ENCODE measurements at places on chromosomes 6 and 20. TPM values are rescaled to one million over a fixed set of nuclear protein-coding genes. Genes with fewer than 3 reads are reported as not detected.

- no peaks in the 10 kb centered on the region for H3K4me1 ChIP-seq
- no peak overlapping the region for H3K4me3 ChIP-seq
- H3K27ac ChIP-seq: no peak overlapping the region
- H3K36me3 ChIP-seq: no peaks in the 10 kb centered on the region
- H3K27me3 ChIP-seq: no peaks in the 10 kb centered on the region
- DNase-seq: peak; percentile 17
Measured at GRCh38 chr6:1004885-1005630, 306.8 kb upstream of the FOXQ1 start.

GRCh38 chr6:7147051-7147671, 39.4 kb downstream of the RREB1 start:
- H3K4me1 ChIP-seq: peaks cover 75% of the 10 kb centered on the region
- no peaks in the 10 kb centered on the region for H3K27me3 ChIP-seq
- no peak for DNase-seq
- H3K4me3 ChIP-seq: no peak overlapping the region

DNA sequence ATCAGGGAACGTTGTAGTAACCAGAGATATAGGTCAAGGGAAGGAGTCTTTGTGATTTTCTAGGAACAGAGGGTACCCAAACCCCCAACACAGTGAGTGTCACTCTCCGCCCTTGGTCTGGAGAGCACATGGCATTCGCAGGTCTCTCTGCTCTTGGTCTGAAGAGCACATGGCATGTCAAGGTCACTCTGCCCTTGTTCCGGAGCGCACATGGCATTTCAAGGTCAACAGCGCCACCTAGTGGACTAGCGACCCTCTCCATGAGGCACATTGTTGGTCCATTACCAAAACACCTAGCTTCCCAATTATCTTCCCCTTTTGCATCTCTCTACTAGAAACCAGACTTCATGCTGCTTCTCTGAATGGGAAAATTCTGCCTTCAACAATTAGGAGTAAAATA, 260.0 kb downstream of the C6orf118 start:
- no peak overlapping the region for H3K27ac ChIP-seq
- no peaks in the 10 kb centered on the region for H3K4me1 ChIP-seq
- H3K4me3 ChIP-seq: no peak overlapping the region

GRCh38 chr6:32082478-32082877, 26.7 kb downstream of the TNXB start:
- no peaks in the 10 kb centered on the region for H3K27me3 ChIP-seq
- peak overlapping the region; percentile 24 for H3K4me3 ChIP-seq
- peaks cover 59% of the 10 kb centered on the region for H3K4me1 ChIP-seq
- peaks cover 11% of the 10 kb centered on the region for H3K36me3 ChIP-seq
- no peak for DNase-seq

- H3K4me3 ChIP-seq: peak overlapping the region; percentile 68
- H3K27ac ChIP-seq: no peak overlapping the region
- H3K36me3 ChIP-seq: no peaks in the 10 kb centered on the region
- peaks cover 97% of the 10 kb centered on the region for H3K27me3 ChIP-seq
- H3K4me1 ChIP-seq: peaks cover 11% of the 10 kb centered on the region
Measured at GRCh38 chr6:46491628-46492547, 639 bp upstream of the RCAN2 start.

DNA sequence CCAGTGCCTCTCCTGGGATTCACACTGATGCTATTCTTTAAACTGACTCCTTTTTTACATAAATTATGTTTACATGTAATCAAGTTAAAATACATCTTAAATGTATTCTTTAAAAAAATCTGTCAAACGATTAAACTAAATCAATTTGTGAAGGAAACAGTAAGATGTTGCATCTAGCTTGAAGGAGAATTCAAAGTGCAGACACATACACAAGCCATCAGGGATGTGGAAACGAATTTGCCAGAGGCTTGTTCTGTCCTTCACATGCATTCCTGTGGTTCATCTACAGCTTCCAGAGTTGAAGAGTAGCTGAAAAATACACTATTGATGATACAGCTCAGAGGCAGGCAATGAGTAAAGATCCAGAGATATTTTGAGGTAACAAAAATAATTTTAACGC, 7.3 kb upstream of the BPIFB3 start:
- peaks cover 6% of the 10 kb centered on the region for H3K36me3 ChIP-seq
- H3K4me1 ChIP-seq: no peaks in the 10 kb centered on the region
- no peak overlapping the region for H3K27ac ChIP-seq
- H3K27me3 ChIP-seq: peaks cover 4% of the 10 kb centered on the region

- peak overlapping the region; percentile 86 for H3K27ac ChIP-seq
- no peaks in the 10 kb centered on the region for H3K27me3 ChIP-seq
- H3K4me1 ChIP-seq: peaks cover 30% of the 10 kb centered on the region
- no peaks in the 10 kb centered on the region for H3K36me3 ChIP-seq
- peak overlapping the region; percentile 7 for H3K4me3 ChIP-seq
- no peak for DNase-seq
Measured at GRCh38 chr6:105810922-105811482, 275.1 kb upstream of the PRDM1 start.

DNA sequence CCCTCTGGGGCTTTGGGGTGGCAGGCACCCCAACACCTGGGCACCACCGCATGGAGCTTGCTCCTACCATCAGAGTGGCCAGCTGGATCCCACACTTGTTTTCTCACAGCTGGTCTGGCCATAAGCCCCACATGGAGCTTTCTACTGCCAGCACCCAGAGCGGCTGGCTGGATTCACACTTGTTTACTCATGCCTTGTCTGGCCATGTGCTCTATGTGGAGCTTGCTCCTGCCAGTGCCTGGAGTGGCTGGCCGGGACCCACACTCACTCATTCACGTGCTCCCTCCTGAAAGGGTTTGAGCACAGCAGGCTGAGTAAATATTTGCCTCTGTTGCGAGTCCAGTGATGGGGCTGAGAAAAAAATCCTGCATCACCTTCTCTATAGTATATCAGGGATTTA, 487.0 kb downstream of the CD109 start:
- H3K36me3 ChIP-seq: no peaks in the 10 kb centered on the region
- no peak overlapping the region for H3K4me3 ChIP-seq
- H3K27me3 ChIP-seq: no peaks in the 10 kb centered on the region
- H3K27ac ChIP-seq: no peak overlapping the region
- no peaks in the 10 kb centered on the region for H3K4me1 ChIP-seq

DNA sequence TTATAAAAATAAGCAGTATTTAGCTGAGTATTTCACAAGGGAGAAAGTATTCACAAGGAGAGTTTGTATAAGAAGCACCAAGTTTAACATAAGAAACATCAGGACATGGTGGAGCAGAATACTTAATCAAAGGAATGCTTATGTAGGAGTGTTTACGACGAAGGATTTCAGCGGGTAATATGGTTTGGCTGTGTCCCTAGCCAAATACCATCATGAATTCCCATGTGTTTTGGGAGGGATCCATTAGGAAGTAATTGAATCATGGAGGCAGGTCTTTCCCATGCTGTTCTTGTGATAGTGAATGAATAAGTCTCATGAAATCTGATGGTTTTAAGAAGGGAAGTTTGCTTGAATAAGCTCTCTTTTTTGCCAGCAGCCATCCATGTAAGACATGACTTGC, 1099.1 kb upstream of the ADGRB3 start:
- H3K36me3 ChIP-seq: no peaks in the 10 kb centered on the region
- no peak overlapping the region for H3K27ac ChIP-seq
- DNase-seq: no peak
- H3K4me1 ChIP-seq: no peaks in the 10 kb centered on the region
- H3K27me3 ChIP-seq: no peaks in the 10 kb centered on the region

DNA sequence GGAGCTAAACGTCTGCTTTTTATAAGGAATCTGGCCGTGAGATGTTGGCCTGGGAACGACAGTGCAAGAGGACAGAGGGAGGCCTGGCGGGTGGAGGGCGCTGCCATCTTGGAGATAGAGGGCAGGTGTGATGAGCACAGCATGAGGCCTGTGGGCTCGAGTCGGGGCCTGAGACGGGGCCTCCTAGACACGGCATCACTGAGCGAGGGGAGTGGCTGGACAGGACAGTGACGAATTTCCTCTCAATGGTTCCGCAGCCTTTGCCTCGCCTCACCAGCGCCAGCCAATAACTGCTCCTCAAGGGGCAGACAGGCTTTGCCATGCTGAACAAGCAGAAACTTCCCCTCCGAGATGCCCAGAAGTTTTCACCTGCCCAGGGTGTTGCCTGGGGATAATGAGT, 376.7 kb downstream of the THBS2 start:
- H3K36me3 ChIP-seq: no peaks in the 10 kb centered on the region
- no peaks in the 10 kb centered on the region for H3K4me1 ChIP-seq
- no peak overlapping the region for H3K27ac ChIP-seq

DNA sequence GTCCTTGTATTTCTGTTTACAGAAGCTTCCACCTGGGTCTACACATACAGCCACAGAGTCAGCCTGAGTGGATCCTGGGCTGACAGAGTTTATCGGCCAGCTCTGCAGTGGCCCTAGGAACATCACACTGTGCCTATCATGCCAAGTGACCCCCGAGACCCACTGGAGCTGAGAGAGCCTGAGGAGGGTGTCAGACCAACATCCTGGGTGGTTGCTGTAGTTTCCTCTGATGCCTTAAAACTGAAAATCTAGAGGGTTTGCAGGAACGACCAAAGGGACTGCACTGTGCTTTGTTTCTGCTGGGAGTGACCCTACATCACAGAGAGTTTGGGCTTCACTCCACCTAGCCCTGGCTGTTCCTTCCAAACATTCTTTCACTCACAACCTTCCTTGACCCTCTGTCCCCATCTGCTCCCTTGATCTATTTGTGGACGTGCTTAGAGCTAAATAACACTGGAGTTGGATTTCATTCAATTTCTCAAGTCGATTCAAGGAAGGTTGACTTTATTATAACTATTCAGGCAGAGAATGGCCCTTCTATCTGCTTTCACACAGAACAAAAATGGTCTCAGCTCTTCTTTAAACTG, 18.1 kb downstream of the MYLK4 start:
- H3K36me3 ChIP-seq: no peaks in the 10 kb centered on the region
- peaks cover 6% of the 10 kb centered on the region for H3K4me1 ChIP-seq
- H3K4me3 ChIP-seq: no peak overlapping the region
- no peak for DNase-seq
- no peak overlapping the region for H3K27ac ChIP-seq

DNA sequence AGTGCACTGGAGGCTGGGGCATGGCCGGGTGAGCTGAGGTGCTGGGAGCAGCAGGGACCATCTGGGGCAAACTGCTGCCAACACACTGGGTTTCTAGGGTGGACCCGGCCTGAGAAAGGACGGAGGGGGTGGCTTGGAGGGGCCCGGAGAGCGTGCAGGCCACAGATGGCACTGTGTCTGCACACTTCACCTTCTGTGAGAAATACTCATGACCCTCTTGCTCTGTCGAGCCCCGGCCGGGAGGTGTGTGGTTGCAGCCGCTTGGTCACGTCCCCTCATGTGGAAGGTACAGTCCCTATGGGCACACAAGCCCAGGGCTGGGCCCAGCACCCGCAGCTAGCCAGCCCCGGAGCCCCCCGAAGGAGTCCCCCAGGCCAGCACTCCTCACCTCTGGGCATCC, 59.7 kb downstream of the RBM38 start:
- no peak overlapping the region for H3K27ac ChIP-seq
- DNase-seq: no peak
- peaks cover 100% of the 10 kb centered on the region for H3K27me3 ChIP-seq

DNA sequence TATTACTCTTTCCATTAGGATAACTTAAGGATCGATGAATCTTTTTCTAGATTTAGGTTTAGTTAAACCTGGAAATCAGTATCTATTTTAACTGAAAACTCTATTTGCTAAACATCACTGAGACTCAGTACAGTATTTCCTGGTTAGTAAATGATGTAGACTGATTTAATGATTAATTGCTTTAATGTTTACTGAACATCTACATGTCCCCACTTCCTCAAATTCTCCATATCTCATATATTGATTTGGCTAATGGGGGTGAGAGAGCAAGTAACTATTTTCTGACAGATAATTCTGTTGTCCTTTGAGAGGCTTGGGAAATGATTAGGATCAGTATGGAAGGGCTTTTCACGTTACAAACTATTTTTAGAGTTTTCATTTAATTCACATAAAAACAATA, 10.3 kb downstream of the MKKS start:
- no peak overlapping the region for H3K27ac ChIP-seq
- H3K4me3 ChIP-seq: no peak overlapping the region
- no peaks in the 10 kb centered on the region for H3K27me3 ChIP-seq

- DNase-seq: no peak
- H3K27ac ChIP-seq: no peak overlapping the region
- no peaks in the 10 kb centered on the region for H3K4me1 ChIP-seq
- H3K27me3 ChIP-seq: peaks cover 39% of the 10 kb centered on the region
Measured at GRCh38 chr6:92364948-92365541, 1054.3 kb downstream of the EPHA7 start.

DNA sequence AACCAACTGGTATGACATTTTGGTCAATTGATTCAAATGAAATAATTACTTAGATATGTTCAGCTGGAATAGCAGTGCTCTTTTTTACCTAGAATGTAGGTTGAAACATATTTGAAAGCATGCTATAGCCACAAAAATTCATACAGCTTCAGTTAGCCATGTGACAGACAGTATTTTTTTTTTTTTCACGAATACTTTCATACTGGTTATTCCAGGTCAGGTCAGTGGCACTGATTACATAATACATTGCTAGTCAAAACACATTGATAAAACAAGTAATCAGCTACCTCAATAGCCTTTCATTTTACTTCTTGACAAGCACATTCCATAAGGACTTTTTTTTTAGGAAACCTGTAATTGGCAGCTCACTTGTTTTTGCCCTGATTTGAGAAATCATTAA, 222.6 kb downstream of the EYA4 start:
- no peaks in the 10 kb centered on the region for H3K4me1 ChIP-seq
- peaks cover 88% of the 10 kb centered on the region for H3K27me3 ChIP-seq
- DNase-seq: no peak
- H3K27ac ChIP-seq: no peak overlapping the region
- no peak overlapping the region for H3K4me3 ChIP-seq
- no peaks in the 10 kb centered on the region for H3K36me3 ChIP-seq

DNA sequence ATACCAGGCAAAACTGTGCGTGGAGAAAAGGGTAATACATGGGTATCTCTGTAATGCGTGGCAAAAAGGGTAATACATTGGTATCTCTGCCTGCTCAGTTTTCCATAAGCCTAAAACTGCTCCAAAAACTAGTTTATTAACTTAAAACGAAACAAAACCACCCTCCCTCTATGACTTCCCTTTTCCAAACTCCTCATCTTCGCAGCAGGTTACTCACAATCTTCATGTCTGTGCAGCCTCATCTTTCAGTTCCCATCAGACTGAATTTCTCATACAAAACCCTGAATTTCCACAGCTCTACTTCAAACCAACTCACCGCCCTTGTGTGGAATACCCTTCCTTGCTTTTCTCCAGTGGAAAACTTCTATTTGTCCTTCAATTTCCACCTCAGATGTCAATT, 199.4 kb downstream of the PHACTR1 start:
- H3K4me3 ChIP-seq: no peak overlapping the region
- peaks cover 56% of the 10 kb centered on the region for H3K27me3 ChIP-seq
- no peaks in the 10 kb centered on the region for H3K36me3 ChIP-seq
- no peak for DNase-seq
- H3K4me1 ChIP-seq: no peaks in the 10 kb centered on the region

DNA sequence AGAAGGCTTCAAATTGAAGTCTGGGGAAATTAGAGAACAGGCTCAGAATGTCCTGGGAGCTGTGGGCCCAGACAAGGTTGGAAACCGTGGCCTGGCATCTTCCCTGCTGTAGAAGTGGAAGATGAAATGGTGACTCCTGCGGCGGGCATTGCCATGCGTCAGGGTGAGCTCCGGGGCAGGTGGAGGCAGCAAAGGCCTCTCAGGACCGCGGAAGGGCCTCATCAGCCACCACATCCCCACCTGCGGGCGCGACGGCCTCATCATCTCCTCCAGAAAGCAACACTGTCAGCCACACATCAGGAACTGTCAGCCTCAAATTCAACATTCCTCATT, 161.7 kb downstream of the SYNDIG1 start:
- DNase-seq: no peak
- no peaks in the 10 kb centered on the region for H3K4me1 ChIP-seq
- H3K36me3 ChIP-seq: no peaks in the 10 kb centered on the region
- no peaks in the 10 kb centered on the region for H3K27me3 ChIP-seq

Gene RBPJL
- total RNA-seq: not detected

Gene C20orf202
- not detected for total RNA-seq

Gene FRMD1
- total RNA-seq: not detected

Gene POU5F1
- 2.0 TPM for total RNA-seq

Gene KIAA0408
- not detected for total RNA-seq

Gene PLAGL2
- total RNA-seq: 18.6 TPM

Gene TINAG
- not detected for total RNA-seq
